ENCODE measurements at places on chromosomes 3 and 15.

- peaks cover 6% of the 10 kb centered on the region for H3K4me1 ChIP-seq
- H3K4me3 ChIP-seq, result no peak overlapping the region
- no peaks in the 10 kb centered on the region for H3K27me3 ChIP-seq
- no peaks in the 10 kb centered on the region for H3K36me3 ChIP-seq
- no peak for DNase-seq
- H3K27ac ChIP-seq, result no peak overlapping the region
These were observed 8.4 kb upstream of the SETMAR start for GRCh38 chr3:4294616-4295327.

- peaks cover 4% of the 10 kb centered on the region for H3K4me1 ChIP-seq
- H3K27me3 ChIP-seq, result no peaks in the 10 kb centered on the region
- H3K4me3 ChIP-seq, result no peak overlapping the region
- no peak for DNase-seq
- no peaks in the 10 kb centered on the region for H3K36me3 ChIP-seq
These were observed 53.4 kb downstream of the SRGAP3 start for GRCh38 chr3:9196020-9196419.

DNA sequence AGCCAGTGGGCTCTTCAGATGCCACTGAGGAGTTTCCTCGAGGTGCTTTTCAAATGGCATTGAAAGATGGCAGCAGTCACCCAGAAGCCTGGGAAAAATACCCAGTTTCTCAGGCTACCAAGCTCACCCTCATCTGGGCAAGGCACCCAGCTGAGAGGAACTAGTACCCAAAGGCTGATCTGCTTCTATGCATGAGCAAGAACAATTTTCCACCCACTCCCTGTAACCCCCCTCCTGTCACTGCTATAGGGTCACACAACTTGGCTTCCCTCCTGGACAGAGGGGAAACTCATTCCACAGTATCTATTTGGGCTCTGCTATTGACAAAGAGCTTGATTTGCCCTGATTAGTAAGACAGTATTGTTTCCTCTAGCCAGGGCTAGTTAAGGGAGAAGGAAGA is 31.9 kb downstream of the THRB start:
- H3K4me3 ChIP-seq, result no peak overlapping the region
- H3K4me1 ChIP-seq, result no peaks in the 10 kb centered on the region
- no peak overlapping the region for H3K27ac ChIP-seq
- H3K27me3 ChIP-seq, result no peaks in the 10 kb centered on the region
- DNase-seq, result no peak
- no peaks in the 10 kb centered on the region for H3K36me3 ChIP-seq

- DNase-seq, result no peak
- no peaks in the 10 kb centered on the region for H3K27me3 ChIP-seq
These were observed 687 bp downstream of the GPR176 start for GRCh38 chr15:39919411-39919747.

DNA sequence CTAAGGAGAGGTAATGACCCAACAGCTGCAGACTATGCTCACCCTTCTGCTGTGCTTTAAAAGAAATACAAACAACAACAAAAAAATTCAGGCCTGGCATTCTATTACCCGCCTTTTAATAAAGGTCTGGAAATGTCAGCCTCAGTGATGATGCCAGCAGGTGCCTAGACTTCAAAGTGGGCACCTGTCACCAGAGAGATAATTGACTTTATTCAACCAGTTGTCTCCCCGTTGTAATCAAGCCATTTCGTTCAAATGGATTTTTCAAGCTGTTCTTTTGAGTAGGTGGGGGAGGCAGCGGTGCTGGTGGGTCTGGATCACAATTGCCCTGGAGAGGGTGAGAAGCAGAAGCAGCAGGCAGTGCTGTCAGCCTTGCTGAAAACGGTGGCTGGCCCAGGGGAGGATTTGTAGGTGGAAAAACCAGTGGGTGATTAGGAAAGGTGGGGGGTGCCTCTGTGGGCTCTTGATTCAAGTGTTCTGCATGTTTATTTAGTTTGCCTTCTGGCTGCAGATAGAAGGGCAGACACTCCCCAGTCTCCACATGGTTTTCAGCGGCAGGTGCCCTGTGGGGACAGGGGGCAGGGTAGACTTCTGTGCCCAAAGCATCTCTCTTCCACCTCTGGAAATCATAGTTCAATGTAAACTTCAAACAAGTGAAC is 300.2 kb upstream of the SLCO3A1 start:
- no peak for DNase-seq
- H3K4me1 ChIP-seq, result no peaks in the 10 kb centered on the region
- no peaks in the 10 kb centered on the region for H3K27me3 ChIP-seq
- no peaks in the 10 kb centered on the region for H3K36me3 ChIP-seq
- H3K27ac ChIP-seq, result no peak overlapping the region
- no peak overlapping the region for H3K4me3 ChIP-seq
